ENCODE measurements at places on chromosomes 6 and 20. TPM values are rescaled to one million over a fixed set of nuclear protein-coding genes. Genes with fewer than 3 reads are reported as not detected.

Gene PARD6B
- total RNA-seq, result 1.9 TPM

Gene TSHZ2
- total RNA-seq, result 1.0 TPM

Gene TMEM217
- total RNA-seq, result 2.5 TPM

Gene IMPG1
- total RNA-seq, result 0.26 TPM

Data from epithelial cell of alveolus of lung (primary cell).